Nephron progenitor cell (in vitro differentiated cells): ENCODE measurements at places on chromosomes 3 and 15.

DNA sequence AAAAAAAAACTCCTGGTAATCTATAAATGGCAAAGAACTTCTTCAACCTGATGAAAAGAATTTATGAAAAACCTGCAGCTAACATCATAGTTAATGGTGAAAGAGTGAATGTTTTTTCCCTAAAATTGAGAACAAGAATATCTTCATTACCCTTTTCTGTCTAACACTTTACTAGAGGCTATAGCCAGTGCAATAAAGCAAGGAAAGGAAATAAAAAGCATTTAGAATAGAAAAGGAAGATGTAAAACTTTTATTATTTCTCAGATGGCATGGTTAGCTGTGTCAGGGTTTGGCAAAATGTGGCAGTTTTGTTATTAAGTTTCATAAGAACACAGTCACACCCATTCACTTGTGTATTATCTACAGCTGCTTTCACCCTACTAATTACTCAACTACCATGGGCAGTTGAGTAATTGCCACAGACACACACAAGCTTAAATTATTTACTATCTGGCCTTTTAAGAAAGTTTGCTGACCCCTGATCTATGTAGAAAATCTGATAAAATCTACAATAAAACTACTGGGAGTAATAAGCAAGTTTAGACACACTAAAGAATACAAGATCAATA is 465.1 kb downstream of the MAGI1 start:
- no peak for DNase-seq

DNA sequence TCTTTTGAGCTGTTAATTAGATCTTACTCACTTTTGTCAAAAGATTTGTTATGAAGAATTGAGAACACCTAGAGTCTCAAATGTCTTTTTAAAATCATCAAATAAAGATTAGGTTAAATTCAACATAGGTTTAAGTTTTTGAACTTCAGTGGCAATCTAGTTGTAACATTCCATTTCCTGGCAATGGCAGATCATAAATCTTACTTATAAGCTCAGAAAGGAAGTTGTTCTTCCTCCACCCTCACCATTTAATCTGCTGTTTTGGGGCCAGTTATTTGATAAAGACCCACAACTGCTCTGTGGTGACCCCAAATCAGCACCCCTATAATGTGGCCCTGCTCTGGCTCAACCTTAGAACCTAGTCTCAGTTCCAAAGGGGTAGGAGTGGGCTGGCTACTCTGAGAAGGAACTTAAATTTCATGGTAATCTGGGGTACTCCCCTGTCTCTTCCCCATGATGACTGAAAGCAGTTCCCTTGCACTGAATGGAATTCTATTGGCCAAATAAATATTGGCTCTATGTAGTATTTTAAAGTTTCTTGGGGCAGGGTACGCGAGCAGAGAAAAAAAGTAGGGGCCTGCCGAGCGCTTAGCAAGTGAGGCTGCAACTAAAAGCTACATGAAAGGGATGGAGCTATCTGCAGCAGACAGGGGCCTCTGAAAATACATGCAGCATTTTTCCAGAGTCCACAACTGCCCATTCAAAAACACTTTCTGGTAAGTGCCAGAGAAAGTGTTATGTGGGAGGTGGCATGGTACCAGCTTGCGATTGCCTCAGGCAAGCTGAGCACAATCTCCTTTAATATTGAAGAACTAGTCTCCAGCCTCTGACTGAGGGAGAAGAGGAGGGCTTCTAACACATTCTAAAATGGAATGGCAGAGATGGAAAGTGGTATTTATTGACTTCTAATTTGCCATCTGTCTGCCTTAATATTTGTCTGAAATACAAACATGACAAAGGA is 103.6 kb upstream of the RASGRP1 start:
- DNase-seq, result no peak

GRCh38 chr3:71503525-71504249 is 79.8 kb downstream of the FOXP1 start:
- no peak for DNase-seq

DNA sequence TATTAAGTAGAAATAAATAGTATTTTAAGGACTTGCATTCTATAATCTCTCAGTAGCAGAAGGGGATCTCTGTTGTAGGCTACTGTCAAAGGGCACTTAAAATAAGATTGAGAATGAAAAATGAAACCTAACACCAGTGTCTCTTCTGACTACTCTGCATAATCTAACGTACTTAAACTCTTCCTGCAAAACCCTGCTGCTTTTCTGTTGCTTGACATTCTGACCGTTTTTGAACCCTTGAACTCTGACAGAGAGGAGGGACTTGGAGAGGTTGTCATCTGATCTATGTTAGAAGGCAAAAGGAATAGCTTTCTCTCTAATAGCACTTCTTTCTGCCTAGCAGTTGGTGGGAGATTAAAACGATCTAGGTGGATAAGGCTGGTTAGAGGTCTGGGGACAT is 204.6 kb downstream of the ZIC1 start:
- no peak for DNase-seq

GRCh38 chr3:138197524-138197923 is 10.4 kb downstream of the ARMC8 start:
- no peak for DNase-seq

DNA sequence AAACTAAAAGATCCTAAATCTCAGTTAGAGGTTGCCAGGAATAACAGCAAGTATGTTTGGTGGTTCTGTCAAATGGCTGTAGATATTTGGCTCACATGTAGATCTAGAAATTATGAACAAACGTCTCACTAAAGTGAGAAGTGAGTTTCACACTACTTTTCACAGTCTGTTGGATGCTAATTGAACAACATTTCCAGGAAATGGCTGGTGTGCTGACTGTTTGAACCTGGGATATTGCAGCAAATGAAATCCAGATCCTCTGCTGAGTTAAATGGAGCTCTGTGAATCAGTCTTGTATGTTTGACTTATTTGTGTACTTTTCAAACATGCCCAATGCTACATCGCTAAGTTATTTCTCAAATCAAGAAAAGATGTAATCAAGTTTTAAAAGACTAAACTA is 21.3 kb upstream of the RSL24D1 start:
- no peak for DNase-seq

- DNase-seq, result no peak
Observed at GRCh38 chr15:58431221-58432149, at the start of gene LIPC. LIPC (plus strand) TSS chr15:58431991; CDS start chr15:58432033, 42 bp downstream.

DNA sequence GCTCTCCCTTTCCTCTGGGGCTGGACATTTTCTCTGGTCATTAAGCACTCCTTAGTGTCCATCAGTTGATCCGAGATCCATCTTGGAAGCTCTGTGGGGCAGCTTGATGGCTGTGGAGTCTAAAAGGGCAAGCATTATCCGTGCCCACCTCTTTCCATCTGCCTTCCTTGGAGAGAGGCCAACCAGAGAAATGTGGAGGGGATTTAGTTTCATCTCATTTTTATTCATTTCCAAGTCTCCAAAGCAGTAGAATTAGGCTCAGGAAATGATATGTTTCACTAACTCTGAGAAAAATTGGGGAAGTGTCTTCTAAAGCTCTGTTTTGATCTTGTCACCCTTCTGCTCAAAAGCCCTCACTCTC is 95.9 kb upstream of the KLHL25 start:
- no peak for DNase-seq

DNA sequence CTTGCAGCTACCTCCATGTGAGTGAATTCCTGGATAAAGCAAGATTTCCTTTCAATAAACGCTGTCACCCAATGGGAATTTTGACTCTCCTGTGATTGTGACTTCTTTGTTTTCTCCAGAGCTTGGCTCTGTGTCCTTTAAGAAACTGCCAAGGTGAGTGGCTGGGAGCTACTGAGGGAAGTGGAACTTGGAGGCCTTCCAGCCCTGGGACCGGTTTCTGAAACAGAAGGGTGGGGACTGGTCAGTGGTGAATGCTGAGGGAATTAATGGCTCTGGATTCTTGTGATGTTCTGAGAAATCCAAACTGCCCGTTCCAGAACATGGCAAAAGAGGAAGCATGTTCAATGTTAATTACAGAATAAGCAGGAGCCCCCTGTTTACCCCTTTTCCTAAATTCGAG is 41.1 kb upstream of the MYZAP start:
- no peak for DNase-seq

DNA sequence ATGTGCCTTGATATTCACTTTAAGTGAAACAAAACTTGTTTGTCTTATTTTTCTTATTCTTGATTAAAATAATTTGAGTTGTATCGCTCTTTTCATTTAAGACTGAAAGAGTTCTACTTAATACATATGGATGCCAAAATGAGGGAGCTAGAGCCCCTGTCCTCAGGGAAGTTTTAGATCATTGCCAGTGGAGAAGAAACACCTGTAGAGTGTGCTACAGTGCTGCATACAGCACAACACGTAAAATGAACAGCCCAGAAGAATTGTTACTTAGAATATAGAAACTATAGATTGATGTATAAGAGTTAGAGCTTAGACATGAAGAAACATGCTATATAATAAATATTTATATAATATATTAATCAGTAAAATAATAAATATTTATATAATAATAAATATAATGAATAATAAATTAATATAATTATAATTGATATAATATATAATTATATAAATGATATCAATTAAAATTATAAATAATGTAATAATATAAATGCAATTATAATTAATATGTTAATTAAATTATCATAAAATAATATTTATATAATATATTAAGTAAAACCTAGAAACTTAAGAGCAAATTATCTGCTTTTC is 1234.7 kb downstream of the ROBO2 start:
- no peak for DNase-seq

- DNase-seq, result no peak
Observed at GRCh38 chr15:45943240-45943639, 308.4 kb downstream of the SQOR start.

DNA sequence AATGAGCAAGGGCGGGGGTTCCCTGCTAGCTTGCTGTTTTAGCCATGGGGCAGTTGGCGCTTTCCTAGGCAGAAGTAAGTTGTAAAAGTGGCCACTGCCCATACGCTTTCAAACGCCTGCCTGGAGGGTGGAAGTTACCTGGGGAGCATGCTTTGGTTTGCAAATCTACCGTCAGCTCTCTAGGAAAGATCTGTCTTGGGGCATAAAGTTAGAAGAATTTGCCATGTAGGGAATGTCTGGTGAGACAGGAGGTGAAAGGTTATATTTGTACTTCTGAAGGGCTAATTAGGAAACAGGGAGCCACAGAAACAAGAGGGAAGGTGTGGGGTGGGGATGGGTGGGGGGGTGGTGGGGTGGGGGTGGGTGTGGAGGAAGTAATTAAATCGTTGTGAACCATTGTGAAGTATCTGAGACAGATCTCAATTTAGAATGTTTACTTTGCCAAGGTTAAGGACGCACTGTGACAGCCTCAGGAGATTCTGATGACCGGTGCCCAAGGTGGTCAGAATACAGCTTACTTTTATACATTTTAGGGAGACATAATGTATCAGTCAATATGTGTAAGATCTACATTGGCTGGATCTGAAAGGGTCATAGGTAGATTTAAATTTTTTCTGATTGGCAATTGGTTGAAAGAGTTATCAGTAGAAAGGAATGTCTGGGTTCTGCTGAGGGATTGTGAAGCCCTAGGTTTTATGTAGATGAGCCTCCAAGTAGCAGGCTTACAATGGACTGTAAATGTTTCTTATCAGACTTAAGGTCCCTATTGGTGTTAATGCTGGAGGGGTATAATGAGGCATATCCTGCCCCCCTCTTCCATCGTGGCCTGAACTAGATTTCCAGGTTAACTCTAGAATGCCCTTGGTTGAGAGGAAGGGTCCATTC is 62.0 kb upstream of the GCNT3 start:
- DNase-seq, result no peak

DNA sequence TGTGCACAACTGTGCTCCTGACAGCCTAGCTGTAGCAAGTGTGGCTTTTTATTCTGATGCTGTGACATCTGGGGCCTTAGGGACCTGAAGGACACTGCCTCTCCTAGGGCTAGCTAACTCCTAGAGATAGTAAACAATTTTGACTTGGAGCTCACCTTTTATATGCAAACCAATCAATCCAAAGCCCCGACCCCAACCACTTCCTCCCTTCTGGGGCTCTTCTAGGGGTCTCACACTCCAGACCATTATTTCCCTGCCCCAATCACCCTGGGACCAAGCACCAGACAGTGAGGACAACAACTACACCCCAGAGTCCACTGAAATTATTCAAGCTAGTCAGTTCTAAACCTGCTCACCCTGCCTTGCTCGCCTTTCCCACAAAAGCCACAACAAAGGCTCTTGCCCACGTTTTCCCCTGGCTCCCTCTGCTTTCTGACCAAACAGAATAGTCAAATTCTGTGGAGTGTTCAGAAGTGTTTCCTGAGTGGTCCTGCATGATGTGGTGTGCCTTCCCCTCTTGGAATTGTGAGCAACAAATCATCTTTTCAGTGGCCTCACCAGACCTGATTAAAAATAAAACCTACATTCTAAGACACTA is 84.2 kb upstream of the WNT5A start:
- no peak for DNase-seq

- no peak for DNase-seq
Observed at GRCh38 chr15:98812716-98813446, 164.5 kb downstream of the IGF1R start.

DNA sequence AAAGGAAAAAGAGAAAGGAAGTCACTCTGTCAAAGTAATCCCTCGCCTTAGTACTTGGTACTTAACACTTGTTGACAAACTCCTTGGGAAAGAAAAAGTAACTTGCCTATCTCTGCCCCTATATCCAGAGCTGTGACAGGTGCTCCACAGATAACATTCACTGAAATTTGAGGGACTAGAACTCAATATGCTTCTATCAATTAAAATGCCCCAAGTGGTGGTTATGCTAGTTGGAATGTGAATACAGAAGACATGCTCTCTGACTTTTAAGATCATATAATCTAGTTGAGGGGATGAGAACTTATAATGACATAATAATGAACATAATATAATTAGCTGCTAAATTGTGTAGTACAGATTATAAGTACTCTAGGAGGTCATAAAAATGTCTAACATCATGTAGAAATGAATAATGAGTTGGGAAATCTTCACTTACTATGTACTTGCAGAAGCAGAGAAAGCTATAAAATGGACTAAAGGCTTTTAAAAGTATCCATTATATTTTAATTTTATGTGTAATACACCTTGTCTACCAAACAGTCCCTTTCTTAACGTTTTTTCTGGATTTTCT is 153.1 kb upstream of the CCDC54 start:
- DNase-seq, result no peak

DNA sequence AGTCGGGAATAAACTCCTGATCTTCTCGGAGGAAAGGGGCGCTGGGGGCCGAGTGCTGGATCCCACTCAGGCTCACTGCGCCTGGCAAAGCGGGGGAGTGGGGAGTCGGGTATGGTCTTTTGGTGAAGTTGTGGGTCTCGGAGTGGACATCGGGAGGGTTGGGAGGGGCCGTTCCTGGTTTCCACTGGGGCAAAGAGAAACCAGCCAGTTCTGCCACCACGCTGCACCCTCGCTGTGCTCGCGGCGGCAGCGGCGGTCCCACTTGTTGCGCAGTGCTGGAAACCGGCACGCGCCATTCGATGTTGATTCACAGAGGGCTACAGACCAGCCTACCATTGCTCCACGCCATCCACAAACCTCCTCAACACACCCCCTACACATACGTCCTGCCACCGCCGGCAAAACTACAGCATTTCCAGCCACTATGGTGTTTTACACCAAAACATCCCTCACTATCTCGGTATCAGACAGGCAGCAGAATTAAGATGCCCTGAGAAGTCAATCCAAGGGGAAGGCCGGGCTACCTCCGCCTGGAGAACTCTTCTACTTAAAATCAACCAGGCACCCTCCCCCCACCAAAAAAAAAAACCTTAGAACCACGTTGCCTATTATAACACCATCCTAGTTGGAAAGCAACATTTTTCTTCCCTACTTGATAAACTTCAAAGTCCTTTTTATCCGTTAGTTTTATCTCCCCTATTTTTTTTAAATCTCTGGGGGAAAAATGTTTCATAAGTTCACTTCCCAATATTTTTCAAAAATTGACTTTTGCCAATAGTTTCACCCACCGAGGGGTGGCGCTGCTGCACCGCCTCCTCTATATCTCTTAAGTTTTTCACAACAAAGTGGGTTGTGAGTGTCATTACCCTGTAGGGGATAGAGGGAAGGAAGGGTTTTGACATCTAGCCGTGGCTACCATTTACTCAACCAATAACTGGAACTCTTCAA is 3.6 kb downstream of the BCL6 start:
- peak; percentile 74 for DNase-seq
